ENCODE measurements at places on chromosomes 3 and 15.

DNA sequence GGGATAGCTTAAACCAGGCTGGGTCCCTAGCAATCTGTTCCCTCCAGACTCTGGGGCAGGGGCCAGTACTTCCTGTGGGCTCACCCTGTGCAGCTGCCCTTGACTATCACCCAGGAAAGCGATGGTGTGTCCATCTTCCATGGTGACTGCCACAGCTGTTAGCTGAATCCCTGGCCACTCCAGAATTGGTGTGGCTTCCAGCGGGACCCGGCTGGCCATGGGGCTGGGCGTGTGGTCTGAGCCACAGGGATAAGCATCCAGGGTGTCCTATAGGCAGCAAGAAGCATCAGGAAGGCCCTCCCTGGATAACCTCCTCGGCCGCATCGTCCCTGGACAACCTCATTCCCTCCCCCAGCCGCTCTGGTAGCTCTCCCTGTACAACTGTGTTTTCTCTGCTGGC lies 7.2 kb downstream of the PLXNB1 start:
- no peak for DNase-seq

- DNase-seq: no peak
Measured at GRCh38 chr3:124078953-124079911, 87.3 kb upstream of the ROPN1 start.

DNA sequence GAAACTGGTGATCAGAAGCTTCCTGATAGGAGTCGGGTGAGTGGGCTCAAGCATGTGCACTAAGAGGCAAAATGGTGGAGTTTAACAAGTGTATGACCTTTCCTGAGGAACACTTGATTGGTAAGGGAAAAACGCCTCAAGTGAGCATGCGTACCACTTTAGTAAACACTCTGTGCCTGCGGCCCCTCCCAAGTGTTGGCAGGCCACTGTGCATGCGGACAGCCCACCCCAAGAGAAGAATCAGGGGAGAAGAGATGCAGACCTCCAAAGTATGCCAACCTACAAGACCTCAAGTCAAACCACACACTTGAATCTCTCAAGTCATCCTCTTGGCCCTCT lies 122.3 kb downstream of the CTNNB1 start:
- no peak for DNase-seq

DNA sequence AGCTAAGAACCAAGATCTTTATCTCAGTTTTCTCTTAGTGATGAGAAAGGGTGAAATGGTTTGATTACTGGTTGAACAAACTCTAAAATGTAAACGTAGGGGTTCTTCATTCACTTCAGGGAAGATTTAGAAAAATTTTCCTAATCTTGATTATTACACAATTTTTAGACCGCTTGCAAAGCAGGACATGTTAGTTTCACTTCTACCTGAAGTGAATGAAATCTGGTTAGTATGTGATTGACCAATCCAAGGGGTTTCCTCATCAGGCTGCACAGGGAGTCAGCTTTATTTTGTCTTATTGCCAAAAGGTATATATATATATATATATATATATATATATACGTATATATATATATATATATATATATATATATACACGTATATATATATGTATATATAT lies 740.4 kb downstream of the TUSC7 start:
- DNase-seq: no peak

All from effector CD8-positive, alpha-beta T cell (primary cell).